Right renal cortex interstitium (tissue), 3 donors: ENCODE measurements at places on chromosomes 3 and 15. TPM values are rescaled to one million over a fixed set of nuclear protein-coding genes. Genes with fewer than 3 reads are reported as not detected.

Gene SERPINI2
- 0.78 TPM for polyA plus RNA-seq

Gene ACSBG1
- 1.1 TPM for polyA plus RNA-seq

Gene CNTN3
- 6.3 TPM for polyA plus RNA-seq

Gene LARP6
- polyA plus RNA-seq: 18.2 TPM

Gene ADGRG7
- 0.19 TPM for polyA plus RNA-seq

Gene SLC51B
- polyA plus RNA-seq: 10.1 TPM

Gene IGF1R
- 41.7 TPM for polyA plus RNA-seq
